ENCODE measurements at places on chromosomes 7 and 10.
A peak's percentile ranks its signal among the peaks of the same experiment; 100 is the strongest.

- DNase-seq = no peak
These were observed 2.2 kb downstream of the ZDHHC4 start for GRCh38 chr7:6579446-6579845.

- no peak for DNase-seq
These were observed 35.7 kb upstream of the MTPAP start for GRCh38 chr10:30384701-30385201.

- no peak for DNase-seq
These were observed 55.7 kb upstream of the GNAI1 start for GRCh38 chr7:80078886-80079285.

DNA sequence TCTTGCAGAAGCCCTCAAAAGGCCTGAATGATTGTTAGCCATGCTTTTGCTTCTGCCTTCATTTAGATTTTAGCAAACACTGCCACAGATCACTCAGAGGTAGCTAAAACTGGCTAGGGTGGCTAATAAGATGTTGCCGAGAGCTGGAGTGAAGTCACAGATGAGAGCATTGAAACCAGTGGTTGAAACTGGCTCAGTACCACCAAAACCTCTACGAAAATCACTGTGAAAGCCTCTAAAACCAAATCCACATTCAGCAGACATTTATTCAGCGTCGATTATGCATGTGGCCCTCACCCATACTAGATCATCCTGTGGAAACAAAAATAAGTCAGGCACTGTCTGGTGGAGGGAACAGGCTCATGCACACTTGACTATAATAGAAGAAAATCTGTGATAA is 50.8 kb downstream of the PIK3CG start:
- no peak for DNase-seq

GRCh38 chr10:108422286-108422685 is 1257.8 kb upstream of the SORCS1 start:
- no peak for DNase-seq

GRCh38 chr10:34495938-34496337 is 319.2 kb downstream of the PARD3 start:
- no peak for DNase-seq

GRCh38 chr10:113524539-113525490 is 28.0 kb upstream of the HABP2 start:
- no peak for DNase-seq

GRCh38 chr7:78041423-78041822 is 242.8 kb downstream of the PHTF2 start:
- DNase-seq = no peak

DNA sequence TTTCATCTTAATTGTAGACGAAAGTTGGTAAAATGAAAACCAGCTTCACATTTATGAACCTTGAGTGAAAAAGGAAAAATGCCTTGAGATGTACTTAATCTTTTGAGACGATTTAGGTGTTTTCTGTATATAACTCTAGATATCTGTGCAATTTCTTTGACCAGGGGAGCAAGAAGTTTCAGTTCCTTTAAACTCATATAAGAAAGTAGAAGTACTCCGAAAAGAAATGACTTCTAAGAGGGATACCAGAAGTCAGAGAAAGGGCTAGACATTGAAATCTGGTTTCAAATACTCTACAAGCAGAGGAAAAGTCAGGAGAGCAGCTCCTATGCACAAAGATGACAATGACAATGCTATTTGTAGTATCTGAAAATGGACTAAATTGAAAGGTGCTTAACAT is 303.7 kb downstream of the BAMBI start:
- no peak for DNase-seq

DNA sequence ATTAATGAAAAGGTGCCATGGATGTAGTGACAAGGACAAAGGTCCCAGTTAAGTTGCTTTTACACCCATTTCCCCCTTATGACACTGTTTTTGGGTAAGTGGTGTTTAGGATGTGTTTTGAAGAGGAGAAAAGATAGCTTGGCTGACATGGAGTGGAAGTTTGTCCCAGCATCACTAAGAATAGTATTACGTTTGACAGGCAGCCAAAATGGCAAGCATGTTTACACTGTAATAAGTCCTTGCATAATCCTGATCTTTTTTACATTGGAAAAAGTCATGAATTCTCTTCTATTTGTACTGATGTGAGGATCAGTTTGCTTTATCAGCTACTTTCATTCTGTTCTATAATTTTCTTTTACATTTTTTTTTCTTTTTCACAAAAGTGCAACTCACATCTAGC is 137.8 kb downstream of the CHRM2 start:
- no peak for DNase-seq

GRCh38 chr7:36473454-36474282 is 84.0 kb downstream of the ANLN start:
- peak; percentile 44 for DNase-seq

DNA sequence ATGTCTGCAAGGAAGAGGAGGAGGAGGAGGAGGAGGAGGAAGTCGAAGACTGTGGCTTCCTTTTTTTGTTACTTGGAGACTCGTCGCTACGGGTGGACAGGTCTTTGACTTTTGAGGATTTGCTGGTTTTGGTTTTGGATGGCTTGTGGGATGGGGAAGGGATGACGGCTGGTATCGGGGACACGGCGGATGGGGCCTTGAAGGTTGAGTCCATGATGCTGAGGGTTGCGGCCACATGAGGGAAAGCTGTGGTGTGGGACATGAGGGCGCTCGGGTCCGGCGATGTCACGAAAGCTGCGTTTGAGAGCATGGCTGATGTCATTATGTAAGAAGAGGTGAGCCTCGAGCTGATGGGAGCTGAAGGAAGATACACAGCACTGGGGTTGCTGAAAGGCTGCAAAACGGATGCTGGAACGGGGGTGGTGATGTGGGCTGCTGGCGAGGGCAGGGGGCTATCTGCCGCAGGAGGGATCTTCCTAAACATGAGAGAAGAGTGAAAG is 33.1 kb upstream of the EFCAB10 start:
- no peak for DNase-seq

All from stimulated activated CD4-positive, alpha-beta T cell treated with anti-CD3 and anti-CD28 coated beads, TNF-alpha, amount 100 ng/mL, for 24 hours (primary cell).